ENCODE measurements at places on chromosomes 7 and 10.

- no peak for DNase-seq
Measured at GRCh38 chr7:128458956-128459355, 3.3 kb downstream of the HILPDA start.

DNA sequence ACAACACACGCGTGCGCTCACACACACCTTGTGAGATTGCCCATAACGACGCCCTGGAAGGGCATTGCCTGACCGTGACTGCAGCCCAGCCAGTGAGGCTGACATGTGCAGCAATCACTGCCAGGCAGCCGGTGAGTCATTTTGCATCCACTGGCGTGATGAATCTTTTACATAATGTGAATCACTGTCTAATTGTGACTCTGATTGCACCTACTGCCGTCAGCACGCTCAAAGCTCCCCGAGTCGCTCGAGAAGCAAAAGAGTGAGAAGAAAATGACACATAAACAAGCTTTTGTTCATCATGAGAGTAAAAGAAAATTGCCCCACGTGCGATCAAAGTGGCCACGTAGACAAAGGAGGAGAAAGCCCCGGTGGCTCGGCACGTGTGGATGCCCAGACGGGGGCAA lies 117.4 kb upstream of the PFKP start:
- no peak for DNase-seq

GRCh38 chr7:76400248-76400647 lies 9.2 kb downstream of the SSC4D start:
- no peak for DNase-seq

DNA sequence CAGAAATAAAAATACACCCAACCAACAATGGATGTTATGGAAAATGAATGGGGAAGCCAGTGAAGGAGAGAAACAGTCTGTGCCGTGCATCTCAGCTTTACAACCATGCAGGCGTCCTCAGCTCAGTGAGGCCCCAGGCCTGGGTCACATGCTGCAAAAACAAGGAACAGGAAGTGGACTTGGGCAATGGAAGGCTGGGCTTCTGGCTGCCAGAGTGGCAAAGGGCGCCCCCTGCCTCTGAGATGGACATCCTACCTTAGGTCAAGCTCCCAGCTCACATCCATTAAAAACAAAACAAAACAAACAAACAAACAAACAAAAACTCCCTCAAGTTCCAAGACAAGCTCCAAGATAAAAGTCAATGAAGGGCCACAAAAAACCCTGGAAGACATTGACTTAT lies 54.7 kb upstream of the AFAP1L2 start:
- peak; percentile 43 for DNase-seq

GRCh38 chr10:16847644-16848043 lies 30.4 kb upstream of the RSU1 start:
- no peak for DNase-seq

Data from activated naive CD8-positive, alpha-beta T cell treated with anti-CD3 and anti-CD28 coated beads, Interleukin-2, amount 10 ng/mL, durations not matched to agents 7 days and 5 days (primary cell).